ENCODE measurements at places on chromosomes 12 and 14. TPM values are rescaled to one million over a fixed set of nuclear protein-coding genes. Genes with fewer than 3 reads are reported as not detected.

Gene BICDL1
- not detected for total RNA-seq

Gene KRT2
- not detected for total RNA-seq

Gene RHOJ
- 6.6 TPM for total RNA-seq

Gene C12orf54
- not detected for total RNA-seq

Gene LRRC10
- not detected for total RNA-seq

Gene OTX2
- total RNA-seq = not detected

Gene BIN2
- not detected for total RNA-seq

Gene AKAP6
- 0.05 TPM for total RNA-seq

Gene KCNH3
- 0.12 TPM for total RNA-seq

Gene RASSF9
- total RNA-seq = 3.7 TPM

Gene RNASE7
- not detected for total RNA-seq

Gene TESPA1
- not detected for total RNA-seq

Gene ARPC3
- 601 TPM for total RNA-seq

Gene CCDC177
- total RNA-seq = not detected

Gene TAS2R50
- total RNA-seq = 2.1 TPM

Gene RAB5B
- total RNA-seq = 66.4 TPM

Gene RND1
- 0.39 TPM for total RNA-seq

Gene FAM161B
- 3.9 TPM for total RNA-seq

Gene GPRC5D
- not detected for total RNA-seq

Gene A2ML1
- not detected for total RNA-seq

Gene TCTN2
- 6.6 TPM for total RNA-seq

Gene FANCM
- total RNA-seq = 3.5 TPM

Data from cardiac ventricle fibroblast (primary cell).